NCI-H1436 (cell line): ENCODE measurements at places on chromosomes 12 and 14.
A peak's percentile ranks its signal among the peaks of the same experiment; 100 is the strongest.

GRCh38 chr14:58098507-58098906, 53.5 kb downstream of the ARMH4 start:
- DNase-seq = peak; percentile 24

DNA sequence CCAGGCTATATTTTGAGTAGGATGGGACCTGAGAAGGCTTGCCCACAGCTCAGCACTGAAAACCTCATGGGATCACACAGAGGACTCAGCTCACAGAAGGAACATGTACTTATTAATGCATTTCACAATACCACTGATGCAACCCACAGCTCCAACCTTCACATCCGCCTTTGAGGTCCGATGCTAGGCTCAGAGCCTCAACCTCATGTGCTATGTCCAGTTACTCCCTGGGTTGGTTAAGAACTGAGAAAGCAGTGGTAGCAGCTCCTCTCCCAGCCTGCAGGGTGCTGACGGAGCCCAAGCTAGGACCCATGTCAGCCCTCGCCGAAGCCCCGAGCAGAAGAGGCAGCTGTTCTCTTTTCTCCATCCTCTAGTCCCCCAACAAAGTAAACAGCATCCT, 52.9 kb downstream of the SPTB start:
- DNase-seq = no peak

DNA sequence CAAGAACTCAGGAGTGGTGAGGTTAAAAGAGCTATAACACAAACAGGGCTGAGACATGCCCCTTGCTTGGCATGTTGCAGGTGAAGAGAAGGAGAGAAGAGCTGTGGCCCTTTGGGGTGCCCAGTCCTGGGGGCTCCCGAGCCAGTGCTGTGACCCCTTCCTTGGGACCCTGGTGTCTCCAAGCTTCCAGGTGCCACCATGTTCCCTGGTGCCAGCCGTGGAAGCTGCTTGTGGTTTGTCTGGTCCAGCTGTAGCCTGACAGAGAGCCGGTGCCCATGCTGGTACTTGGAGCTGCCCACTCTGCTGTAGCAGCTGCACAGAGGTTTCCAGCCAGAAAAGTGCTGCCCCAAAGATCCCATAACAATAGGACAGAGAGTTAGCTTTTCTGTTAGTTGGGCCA, 159.2 kb upstream of the SLC38A2 start:
- no peak for DNase-seq

- DNase-seq = no peak
Observed at GRCh38 chr14:36493761-36494160, 26.3 kb downstream of the NKX2-1 start.

GRCh38 chr12:71636704-71637115, 26.9 kb downstream of the ZFC3H1 start:
- peak; percentile 64 for DNase-seq

- no peak for DNase-seq
Observed at GRCh38 chr14:27096091-27096490, 498.3 kb upstream of the NOVA1 start.

GRCh38 chr12:129328235-129328634, 475.0 kb downstream of the GLT1D1 start:
- DNase-seq = no peak

DNA sequence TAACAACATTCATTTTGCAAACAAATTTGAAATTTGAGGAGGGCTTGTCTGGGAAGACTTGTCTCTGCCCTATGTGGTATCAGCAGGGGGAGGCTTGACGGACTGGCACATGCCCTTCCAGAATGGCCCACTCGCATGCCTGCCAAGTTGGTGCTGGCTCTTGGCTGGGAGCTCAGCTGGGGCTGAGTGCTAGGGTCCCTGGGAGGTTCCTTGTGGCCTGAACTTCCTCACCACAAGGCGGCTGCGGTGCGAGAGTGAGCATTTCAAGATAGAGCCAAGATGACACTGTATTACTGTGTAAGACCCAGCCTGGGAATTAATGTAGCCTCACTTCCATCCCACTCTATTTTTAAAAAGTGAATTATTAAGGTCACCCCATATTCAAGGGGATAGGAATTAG, 271.6 kb upstream of the PLEKHG7 start:
- no peak for DNase-seq

GRCh38 chr12:89089264-89089663, 263.0 kb downstream of the DUSP6 start:
- DNase-seq = no peak

DNA sequence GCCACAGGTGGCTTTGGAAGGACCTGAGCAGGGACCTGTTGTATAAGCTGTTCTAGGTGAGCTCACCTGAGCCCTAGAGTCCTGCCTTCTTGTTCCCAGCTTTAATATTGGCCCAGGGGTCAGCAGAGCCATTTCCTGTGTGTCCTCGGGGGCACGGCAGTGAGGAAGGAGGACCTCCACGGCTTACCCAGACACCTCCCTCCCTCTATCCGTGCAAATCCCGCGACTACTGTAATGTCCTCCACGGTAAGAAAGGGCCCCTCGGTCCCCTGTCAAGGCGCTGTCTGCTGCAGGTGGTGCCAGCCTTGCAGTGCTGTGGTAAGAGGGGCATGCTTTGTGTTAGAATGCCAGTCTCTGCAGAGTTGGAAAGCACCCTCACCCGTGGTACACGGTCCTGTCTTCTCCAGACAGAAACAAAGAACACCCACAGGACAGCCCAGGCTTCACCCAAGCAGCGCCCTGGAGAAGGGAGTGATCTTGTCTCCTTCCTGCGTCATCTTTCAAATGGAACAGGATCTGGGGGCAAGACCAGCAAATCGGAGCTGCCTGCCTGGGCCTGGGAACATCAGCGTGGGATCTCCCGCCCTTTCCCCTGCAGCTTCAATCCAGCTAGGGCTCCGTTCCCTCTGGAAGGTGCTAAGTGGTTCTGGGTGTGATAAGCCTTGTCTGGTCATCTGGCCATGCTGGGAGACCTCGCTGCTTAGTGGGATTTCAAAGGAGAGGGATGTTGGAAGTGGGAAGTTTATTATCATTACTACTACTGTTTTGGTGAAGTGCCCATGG, 20.2 kb upstream of the FZD10 start:
- no peak for DNase-seq

- no peak for DNase-seq
Observed at GRCh38 chr14:103634156-103634555, 5.1 kb downstream of the KLC1 start.

GRCh38 chr12:32062881-32063280, 43.8 kb upstream of the BICD1 start:
- DNase-seq = no peak

GRCh38 chr12:104786352-104786751, 171.7 kb downstream of the SLC41A2 start:
- DNase-seq = no peak

DNA sequence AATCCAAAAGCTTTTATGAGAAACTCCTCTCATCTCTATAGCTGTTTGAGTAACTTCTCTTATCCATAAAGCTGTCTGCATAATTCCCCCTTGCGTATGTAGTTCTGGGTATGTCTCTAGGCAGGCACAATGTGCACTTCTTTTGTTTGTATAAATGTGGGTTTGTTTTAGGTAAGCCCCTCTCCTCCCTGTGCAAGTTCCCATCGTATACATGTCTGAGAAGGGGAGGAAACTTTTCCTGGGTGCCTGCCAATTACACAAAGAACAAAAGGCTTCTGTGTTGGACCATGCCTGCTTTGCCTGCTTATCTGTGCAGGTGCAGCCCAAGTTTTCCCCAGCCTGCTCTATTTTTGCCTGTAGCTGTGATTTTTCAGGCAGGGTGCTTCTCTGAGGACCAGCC, 96.7 kb downstream of the CCER1 start:
- DNase-seq = no peak

DNA sequence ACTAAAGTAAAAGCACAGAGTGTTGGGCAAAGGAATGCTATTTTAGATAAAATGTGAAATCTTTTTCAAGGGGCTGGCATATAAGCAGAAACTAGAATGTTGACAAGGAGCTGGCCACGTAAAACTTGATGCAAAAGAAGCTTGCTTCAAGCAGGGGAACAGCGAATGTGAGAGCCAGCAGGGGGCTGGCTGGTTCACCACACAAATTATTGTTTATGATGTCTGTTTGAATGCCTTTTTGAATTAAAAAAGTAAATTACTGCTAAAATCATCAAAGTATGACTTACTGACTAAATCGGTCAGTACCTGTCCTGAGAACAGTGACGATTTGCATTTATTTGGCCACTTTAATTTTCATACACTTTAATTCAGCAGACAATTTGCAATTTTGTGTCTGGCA, 38.9 kb upstream of the TMTC2 start:
- DNase-seq = no peak

DNA sequence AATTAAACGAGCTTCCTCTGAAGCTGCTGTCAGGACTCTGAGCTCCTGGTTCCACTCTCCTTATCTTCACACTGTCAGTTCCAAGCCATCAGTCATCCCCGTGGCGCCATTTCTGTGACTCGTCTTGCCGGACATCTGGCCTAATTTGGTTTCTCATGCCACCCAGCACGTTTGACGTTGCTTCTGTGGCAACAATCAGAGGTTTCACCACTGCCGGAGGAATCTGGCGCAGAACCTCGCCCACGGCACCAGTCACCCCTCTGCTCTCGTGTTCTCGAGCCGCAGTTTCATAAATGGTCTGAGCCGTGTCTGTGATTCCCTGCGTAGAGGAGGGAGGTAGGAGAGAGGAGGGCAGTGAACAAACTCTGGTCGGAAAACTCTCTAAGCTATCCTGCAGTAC, 29.7 kb downstream of the BDKRB1 start:
- no peak for DNase-seq

GRCh38 chr14:54564071-54564867, 2.7 kb upstream of the SAMD4A start:
- peak; percentile 14 for DNase-seq

DNA sequence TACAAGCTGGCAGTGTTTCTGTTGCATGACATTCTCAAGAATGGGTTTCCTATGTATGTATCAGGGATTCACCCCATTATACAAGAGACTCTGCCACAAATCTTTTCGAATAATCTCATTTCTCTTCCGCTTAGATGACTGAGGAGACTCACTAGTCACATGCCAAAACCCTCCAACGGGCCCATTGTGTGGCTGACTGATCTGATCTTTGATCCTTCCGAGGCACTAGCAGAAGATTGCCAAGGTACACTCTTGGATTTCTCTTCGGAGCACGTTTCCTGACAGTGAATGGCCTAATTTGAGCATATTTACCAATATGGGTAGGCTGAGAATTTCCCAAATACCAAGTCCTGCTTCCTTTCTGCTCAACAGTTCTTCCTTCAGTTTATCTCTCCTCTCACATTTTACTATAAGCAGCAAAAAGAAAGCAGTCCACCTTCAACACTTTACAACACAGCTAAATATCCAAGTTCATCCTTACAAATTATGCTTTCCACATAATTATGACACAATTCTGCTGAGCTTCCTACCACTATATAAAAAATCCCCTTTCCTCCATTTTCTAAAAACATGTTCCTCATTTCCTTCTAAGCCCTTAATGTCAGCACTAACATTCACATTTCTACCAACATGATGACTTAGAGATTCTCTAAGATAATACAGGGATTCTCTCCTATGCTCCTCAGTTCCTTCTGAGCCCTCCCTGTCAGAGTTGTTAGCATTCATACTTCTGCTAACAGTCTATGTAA, 11.0 kb downstream of the PRPH start:
- no peak for DNase-seq

- DNase-seq = no peak
Observed at GRCh38 chr12:84294246-84294645, 618.4 kb downstream of the SLC6A15 start.

- no peak for DNase-seq
Observed at GRCh38 chr12:5497329-5498053, 65.6 kb downstream of the NTF3 start.

- no peak for DNase-seq
Observed at GRCh38 chr14:34157651-34158050, 206.8 kb upstream of the EGLN3 start.

DNA sequence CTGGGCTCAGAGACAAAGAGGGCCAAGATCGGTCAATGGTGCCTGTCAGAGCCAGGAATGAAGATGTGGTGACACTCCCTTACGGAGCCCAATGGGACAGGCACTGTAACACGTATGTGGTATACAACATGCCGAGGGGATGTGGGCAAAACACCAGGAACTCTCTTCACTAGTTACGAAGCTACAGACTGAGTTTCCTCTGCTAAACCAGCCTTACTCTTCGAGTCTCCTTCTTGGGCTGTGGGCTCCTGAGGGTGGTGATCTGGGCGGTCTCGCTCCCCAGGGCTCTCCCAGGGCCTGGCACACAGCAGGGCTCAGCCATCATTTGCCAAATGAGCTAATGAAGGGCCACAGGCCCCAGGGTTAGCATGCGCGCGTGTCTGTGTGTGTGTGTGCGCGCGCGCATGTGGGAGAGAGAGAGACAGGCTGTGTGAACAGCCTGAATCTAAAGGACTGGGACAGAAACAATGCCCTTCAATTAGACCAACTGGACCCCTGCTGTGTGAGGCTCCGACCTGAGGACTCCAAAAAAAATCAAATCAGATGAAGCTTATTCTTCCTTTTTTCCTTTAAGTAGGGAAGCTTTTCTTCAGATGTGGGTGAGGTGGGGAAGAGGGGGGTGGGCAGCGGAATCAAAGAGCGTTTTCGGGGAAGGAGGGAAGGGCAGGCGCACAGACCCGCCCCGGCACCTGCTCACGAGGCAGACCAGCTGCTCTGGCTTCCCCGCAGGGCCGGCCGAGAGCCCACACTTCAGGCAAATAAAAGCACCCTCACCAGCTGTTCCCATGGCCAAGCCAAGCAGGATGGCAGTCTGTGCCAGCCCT, 42.5 kb downstream of the CCDC88C start:
- DNase-seq = peak; percentile 40

DNA sequence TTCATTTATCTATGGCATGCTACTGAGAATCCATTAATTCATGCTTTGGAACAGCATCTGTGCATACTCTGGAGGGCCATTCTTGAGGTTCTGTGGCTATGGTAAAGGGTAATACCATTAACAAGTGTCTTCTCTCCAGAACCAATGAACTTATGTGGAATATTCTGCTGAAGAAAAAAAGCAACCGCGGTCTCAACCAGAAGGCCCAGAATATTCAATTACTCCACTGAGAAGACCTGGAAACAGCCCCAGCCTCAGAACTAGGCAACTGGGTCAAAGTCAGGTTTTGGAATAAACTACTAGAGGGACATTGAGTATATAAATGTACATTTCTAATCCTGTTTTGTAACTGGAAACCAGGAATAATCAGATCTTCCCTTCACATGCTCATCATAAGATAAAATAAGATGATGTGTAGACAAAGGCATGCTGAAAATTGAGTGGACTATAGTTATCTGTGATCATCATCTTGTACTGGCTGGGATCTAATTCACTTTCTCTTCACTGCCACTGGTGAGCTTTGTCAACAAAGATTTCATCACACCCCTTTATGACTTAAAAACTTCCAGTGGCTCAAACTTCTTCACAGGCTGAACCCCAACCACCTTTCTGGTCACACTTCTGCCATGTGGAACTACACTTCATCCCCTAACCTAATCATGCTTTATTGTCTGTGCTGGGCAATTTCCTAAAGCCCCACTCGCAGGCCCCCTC, 6.0 kb downstream of the SPTB start:
- no peak for DNase-seq

DNA sequence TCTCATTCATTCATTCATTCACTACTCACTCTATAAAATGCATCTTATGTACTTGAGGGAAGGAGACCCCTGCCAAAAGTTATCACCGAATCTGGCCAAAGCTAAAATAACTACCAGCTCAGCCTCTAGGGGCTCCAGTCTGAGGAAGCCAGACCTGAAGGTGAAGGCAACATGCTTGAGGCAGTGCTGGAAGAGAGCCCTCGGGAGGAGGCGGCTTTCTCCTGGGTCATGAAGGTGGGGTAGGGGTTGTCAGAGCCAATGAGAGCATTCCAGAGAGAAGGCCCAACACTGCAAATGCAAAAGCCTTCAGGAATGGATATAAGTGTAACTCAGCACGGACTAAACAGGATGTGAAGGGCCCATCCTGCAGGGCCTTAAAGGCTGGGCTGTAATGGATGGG, 62.4 kb downstream of the GSC start:
- DNase-seq = no peak
